ENCODE measurements at places on chromosomes 2 and 18.

- DNase-seq: no peak
Measured at GRCh38 chr2:216447293-216447692, 35.0 kb downstream of the SMARCAL1 start.

- no peak for DNase-seq
Measured at GRCh38 chr18:63258749-63259566, 60.6 kb downstream of the BCL2 start.

DNA sequence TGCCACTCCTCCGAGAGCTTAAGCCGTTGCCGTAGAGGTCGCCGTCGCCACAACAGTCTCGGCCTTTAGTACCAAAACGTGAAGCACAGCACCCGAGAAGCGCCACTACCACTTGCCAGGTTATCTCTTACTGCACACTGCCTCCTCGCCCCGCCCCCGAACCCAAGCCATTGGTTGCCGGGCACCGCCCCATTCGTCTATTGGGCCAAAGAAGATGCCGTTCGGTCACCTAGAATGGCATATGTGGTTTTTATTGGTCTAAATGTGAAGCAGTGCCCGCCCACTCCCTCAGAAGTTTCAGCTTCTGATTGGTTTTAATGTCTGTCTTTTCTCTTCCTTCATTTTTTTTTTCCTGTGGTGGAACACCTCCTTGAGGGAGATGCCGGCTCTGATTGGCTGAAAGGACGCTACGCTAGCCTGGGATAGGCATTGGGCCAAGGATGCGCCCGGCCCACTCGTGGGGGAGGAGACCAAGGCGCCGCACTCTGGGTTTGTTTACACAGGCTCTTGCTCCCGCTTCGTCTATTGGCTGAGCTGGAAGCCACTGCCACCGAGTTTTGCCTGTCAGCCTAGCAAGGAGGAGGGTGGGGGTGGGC is at the start of gene PAIP2B:
Gene PAIP2B (minus strand): TSS at position 139 of the 596 bp plus-strand sequence. CDS start 24,514 bp downstream, outside the sequence.
- DNase-seq: peak; percentile 94

DNA sequence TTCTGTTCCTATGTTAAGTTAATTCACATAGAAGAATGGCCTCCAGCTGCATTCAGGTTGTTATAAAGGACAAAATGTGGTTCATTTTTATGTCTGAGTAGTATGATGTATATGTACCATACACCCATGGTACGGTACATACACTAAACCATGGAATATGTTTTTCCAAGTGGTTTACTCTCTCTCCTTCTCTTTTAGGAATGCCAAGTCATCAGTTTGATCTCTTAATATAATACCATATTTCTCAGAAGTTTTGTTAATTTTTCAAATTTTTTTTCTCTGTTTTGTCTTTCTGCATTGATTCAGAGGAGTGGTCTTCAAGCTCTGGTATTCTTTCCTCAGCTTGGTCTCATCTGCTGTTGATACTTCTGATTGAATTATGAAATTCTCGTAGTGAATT is 230.9 kb downstream of the DSEL start:
- DNase-seq: no peak

DNA sequence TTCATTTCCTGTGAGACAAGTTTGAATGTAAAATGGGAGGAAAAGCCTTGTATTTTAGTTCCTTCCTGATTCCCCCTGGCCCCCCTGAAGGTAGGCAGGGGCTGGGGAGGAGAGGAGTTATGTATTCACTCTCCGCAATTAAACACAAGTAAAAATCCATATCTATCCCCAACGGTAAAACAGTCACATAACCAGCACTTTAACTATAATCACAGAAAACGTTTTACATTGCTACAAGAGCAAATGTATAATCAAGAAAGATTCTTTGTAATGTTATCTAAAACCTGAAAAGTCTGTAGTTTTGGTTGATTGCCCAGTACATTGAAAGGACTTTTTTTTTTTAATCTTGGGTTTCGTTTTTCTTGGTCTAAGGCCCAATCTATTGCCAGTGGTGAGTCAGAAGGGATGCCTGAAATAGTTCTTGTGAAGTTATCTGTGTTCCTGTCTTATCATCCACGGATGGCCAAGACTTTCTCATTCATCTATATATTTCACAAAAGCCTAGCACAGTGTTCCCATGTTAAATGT is 34.5 kb upstream of the CCNYL1 start:
- no peak for DNase-seq

- no peak for DNase-seq
Measured at GRCh38 chr2:217396165-217396564, 536.3 kb upstream of the TNP1 start.

DNA sequence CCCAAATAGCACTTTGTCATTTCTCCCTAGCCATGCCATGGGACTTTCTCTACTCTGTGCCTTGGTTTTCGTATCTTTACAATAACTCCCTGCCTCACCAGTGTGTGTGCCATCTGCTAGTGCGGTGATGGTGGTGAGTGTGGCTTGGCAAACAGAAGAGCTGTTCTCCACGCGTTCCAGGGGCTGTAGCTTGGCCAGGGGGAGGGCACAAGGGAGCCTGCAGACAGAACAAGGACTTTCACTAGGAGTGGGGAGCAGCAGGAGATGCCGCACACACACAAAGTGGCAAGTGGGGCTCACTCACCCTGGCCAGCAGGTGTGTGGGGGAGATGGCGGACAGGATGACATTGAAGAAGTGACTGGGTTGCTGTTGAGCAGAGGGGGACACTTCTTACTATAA is 196.9 kb downstream of the HAUS1 start:
- no peak for DNase-seq

DNA sequence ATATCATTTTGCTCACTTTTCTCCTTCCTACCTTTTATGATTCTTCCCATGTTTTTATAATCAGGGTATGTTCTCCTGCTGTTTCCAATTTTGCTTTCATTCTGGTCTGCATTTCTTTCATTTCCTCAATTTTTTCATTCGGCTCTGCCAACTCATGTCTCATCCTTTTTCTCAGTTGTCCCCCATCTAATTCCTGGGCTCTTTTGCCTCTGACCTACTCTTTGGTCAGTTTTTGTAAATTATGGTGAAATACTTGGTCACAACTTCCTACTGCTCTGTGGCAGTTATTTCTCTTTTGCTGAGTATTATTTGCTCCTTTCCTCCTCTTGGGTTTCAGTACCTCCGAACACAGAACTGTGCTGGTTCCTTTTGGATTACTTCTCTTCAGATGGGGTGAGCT is 27.5 kb downstream of the MYO7B start:
- no peak for DNase-seq

GRCh38 chr2:88195246-88195645 is 25.1 kb downstream of the THNSL2 start:
- no peak for DNase-seq

DNA sequence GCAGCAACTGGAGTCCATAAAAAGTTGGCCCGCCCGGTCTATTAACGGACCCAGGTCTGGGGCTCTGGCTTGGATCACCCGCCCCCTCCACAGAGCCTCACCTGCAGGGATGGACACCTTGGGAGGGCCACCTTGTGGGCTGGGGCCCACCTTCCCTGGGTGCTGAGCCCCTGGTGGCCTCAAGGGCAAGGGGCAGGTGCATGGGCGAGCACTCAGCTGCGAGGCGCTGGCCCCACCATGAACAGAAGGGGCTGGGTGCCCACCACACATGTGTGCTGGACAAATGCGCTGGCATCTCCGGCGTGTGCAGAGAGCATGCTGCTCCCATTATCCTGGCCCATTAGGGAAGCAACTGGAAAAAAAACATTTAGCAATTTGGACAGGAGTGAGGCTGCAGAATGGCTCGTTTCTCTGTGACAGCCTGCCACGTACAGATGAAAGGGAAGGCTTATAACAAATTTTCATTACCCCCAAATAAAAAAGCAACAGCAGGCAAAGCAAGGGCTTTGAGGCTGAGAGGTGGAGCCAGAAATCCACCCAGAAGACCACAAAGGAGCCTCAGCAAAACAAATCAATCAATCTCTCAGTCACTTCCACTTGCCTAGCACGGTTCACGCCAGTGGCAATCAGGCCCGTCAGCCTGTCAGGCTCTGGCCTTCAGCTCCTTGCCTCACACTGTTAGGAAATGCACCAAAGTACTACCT is 253.1 kb upstream of the ZNF521 start:
- no peak for DNase-seq

DNA sequence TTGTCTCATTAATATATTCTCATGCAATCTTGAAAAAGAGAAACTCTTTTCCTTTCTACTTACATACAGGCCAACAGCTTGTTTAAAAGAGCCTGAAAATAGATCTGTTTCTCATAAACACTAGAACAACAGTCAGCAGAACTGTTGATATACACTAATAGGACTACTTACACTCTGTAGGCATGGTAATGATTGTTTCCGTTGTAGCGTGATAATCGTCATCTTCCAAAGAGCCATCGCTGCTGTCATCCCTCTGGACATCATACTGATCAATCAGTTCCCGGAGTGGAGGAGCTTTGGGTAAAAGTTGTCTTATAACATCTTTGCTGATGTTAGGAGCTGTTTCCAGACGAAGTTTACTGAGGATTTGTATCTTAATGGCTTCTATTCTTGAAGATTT is 476 bp downstream of the MSTN start:
- no peak for DNase-seq

GRCh38 chr18:36083729-36084128 is 16.4 kb upstream of the RPRD1A start:
- DNase-seq: no peak

- no peak for DNase-seq
Measured at GRCh38 chr18:50619861-50620275, 60.0 kb downstream of the MAPK4 start.

DNA sequence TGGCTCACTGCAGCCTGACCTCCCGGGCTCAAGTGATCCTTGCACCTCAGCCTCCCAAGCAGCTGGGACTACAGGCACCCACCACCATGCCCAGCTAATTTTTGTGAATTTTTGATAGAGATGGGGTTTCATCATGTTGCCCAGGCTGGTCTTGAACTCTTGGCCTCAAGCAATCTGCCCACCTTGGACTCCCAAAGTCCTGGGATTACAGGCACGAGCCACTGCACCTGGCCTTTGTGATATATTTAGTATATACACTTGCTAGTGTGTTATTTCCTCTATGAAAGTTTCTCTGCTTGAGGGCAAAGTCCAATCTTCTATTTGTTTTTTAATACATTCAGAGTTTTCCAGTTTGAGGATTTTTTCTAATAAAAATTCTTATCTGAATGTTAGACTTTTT is 119.3 kb downstream of the GALNT3 start:
- DNase-seq: no peak

GRCh38 chr2:142136571-142136970 is 5.8 kb upstream of the LRP1B start:
- DNase-seq: no peak

DNA sequence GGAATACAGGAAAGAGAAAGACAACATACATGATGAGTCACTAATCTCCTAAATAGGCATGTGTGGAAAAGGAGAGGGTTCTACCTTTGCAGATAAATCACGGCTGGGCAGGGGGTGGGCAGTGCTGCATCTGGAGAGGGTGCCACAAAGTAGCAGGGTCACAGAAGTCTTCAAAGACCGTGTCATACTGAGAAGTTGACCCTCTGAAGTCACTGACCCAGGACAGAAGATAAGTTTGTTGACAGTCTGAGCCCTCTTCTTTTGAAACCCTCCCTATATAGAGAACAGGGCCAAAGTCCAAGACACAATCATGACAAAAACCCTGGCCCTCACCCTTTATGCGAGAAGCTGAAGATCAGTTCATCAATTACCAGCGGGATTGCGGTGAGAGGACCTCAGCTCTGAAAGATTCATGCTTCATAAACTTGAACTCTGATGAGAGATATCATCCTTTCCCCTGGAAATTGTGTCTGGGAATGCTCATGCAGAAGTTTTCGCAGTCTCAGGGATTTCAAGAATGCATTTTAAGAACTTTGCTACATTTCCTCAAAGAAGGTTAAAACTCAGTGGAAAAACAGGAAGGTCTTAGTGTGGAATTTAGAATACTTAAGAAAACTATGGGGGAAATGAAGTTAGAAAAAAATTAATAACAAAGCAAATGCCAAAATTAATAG is 129.5 kb downstream of the FAM124B start:
- no peak for DNase-seq

DNA sequence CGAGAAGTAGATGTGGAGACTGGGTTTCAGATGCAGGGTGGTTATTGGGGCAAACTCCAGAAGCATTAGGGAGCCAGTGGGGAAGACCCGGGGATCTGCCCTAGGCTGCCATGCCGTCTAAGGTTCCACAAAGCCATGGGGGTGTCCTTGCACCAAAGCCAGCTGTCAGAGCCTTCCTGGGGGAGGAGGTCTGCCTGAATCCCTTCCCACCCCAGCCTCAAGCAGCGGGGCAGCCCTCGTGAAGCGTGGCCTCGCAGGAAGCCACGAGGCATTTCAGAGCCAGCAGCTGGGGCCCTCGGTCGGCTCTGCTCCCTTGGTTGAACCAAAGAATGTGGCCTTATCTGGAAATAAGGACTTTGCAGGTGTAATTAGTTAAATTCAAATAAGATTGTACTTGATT is 51.2 kb upstream of the UBE2F start:
- DNase-seq: no peak

GRCh38 chr2:80061881-80062280 is 242.7 kb downstream of the LRRTM1 start:
- DNase-seq: no peak

DNA sequence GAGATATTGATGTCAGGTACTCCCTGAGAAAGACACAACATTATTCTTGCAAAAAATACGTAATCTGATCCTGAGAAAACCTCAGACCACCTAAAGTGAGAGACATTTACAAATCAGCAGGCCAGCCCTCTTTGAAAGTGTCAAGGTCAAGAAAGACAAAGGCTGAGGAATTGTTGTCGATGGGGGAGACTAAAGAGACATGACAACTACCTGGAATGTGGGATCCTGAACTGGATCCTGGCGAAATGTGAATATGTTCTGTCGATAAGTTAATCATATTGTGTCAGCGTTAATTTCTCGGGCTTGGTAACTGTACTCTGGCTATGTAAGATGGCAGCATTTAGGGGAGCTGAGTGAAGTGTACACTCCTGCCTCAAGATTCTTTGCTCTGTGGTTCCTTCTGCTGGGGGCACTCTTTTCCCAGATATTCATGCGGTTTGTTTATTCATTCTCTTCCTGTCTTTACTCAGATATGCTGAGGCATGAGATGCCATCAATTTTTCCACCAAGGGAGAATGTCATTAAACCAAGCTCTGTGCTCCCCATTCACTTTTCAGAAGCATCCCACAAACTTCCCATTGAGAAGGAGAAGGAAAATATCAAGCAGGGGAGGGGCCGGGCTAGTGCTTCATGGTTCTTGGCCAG is 154.9 kb downstream of the CAPN13 start:
- peak; percentile 29 for DNase-seq

DNA sequence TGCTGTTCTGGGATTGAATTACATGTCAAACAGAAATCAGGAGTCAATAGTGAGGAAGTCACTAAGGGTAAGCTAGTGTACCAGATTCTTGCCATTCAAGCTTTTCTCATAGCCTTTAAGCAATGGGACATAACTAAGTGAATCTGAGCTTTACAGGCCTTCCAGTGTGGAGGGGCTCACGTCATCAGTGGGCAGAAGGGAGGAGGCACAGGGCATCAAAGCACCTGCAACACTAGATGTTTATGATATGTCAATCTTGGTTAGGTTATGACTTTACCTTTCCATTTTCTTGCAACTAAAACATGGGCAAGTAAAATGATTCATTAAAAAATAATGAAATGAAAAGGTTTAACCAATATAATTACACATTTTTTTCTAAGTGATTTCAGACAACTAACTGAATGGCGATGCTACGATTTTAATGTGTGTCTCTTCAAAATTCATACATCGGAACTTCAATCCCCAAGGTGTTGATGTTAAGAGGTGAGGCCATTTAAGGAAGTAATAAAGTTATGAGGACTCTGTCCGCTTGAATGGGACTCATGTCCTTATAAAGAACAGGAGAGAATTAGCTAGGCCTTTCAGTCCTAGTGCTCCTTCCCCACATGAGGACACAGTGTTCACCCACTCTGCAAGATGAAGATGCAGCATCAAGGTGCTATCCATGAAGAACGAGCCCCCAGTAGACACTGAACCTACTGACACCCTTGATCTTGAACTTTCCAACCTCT is 1169.2 kb upstream of the NXPH2 start:
- DNase-seq: no peak

- no peak for DNase-seq
Measured at GRCh38 chr2:237344942-237345341, 69.0 kb downstream of the COL6A3 start.
